ENCODE measurements at places on chromosomes 1 and 21.

GRCh38 chr1:240946926-240947325 is 335.0 kb upstream of the GREM2 start:
- no peak for DNase-seq

DNA sequence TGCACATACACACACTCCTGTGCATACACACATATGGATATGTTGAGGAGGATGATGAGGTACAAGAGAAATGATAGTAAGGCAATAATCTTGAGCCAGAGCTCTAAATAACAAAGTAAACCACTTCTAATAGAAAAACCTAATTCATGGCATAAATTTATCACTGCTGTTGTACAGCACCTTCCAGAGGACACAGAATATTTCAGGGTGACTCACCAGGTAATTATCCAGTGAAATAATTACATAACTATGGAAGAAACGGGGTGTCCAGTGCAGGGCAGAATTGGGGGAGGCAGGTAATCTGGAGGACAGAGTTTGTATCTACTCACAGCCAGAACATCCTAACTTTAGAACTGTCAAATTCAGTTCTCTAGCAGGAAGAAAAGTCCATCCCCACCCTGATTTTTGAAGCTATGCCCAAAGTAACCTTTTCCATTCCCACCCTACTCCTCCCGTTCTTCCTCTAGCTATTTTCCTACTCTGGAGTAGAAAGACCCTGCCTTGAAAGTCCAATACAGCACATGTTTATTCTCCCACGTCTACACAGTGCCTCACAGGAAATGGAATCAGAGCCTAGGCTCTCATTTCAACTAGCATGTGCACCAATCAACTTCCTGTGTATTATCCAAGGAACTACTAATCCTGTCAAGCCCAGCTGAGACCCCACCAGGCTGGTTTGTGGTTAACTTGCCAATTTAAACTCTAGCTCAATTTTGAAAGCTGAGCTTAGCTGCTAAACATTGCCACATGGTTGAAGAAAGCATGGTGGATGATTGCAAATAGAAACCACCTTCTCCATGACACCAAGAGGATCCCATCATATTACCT is 96.6 kb downstream of the PTPN14 start:
- DNase-seq: no peak

DNA sequence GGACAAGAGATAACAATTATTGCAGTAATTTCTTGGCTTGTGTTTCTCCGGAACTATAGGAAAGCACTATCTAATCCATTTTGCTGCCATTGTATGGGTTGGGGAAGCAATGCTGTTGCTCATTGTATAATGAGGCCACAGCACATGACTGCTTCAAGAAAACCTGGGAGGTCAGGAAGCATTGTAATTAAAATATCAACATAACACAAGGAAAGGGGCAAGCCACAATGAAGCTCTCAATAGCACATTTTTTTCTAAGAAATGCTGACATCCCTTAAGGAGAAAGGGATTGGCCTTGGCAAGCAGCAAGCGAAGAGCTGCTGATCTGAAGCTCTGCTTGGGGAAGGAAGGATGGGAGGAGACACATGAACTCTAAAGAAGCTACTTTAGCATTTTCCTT is 44.0 kb downstream of the PLPP3 start:
- DNase-seq: no peak

DNA sequence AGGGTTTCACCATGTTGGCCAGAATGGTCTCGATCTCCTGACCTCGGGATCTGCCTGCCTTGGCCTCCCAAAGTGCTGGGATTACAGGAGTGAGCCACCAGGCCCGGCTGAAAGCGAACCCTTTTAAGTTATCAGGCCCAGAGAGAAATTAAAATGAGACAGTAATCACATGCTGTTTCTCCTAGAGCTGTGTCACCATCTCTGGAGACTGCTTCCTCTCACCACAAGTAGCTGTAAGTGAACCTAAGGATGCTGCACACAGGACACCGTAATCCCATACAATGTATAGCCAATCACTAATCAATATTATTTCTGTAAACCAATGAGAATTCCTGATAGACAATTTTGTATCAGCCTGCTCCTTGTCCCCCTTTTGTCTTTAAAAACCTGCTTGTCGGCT is 5.7 kb upstream of the CSTB start:
- DNase-seq: no peak

- no peak for DNase-seq
Observed at GRCh38 chr1:47771751-47772150, 225.4 kb downstream of the TRABD2B start.

- DNase-seq: no peak
Observed at GRCh38 chr1:101077849-101078248, 52.3 kb upstream of the DPH5 start.

GRCh38 chr1:4262665-4263064 is 362.6 kb upstream of the C1orf174 start:
- DNase-seq: no peak

DNA sequence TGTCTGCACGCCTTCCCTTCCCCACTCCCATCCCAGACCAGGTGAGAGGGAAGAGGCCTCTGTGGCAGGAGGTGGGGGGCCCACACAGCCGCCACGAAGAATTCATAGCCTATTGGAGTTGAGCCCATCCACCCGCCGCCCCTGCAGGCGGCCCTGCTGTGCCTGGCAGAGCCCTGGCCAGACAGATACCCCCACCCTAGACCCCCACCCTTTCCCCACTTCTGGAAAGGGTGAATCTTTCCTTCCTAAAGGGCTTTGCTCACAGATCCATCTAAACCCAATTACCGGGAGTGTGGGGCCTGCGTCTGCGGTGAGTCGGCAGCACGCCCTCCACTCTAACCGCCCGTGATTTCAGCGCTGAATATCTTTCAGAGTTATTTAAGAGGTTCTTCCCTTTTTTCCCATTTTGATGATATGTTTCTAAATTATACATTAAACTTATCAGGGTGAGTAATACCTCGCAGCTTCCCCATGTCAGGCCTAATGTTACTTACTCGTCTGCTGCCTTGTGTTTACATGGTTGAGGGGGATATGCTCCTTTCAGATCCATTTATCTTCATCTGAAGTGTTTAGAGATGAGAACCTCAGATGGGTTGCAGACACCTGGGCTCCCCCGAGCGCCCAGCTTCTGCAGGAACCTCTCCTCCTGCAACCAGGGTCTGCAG is 183.9 kb upstream of the VAMP3 start:
- no peak for DNase-seq

- DNase-seq: no peak
Observed at GRCh38 chr1:62342270-62342669, 23.0 kb upstream of the KANK4 start.

GRCh38 chr1:151693057-151693651 is 23.4 kb downstream of the CELF3 start:
- DNase-seq: no peak

DNA sequence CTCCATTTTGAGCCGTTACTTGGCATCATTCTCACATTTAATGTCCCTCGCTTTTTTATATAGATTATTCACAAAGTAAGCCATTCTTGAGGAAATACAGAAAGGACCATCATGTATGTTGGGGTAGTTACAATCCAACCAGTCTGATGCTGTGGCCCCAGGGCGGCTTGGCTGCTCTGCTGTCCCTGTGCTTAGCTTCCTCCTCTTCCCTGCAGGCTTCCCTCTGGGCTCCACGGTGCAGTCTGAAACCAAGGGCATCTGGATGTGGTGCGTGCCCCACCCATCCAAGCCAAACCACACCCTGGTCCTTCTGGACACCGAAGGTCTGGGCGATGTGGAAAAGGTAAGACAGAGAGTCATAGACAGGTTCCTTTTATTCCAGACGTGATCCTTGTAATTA is 5.5 kb downstream of the GBP6 start:
- no peak for DNase-seq
